T follicular helper cell (primary cell): ENCODE measurements at places on chromosomes 16 and 17.

DNA sequence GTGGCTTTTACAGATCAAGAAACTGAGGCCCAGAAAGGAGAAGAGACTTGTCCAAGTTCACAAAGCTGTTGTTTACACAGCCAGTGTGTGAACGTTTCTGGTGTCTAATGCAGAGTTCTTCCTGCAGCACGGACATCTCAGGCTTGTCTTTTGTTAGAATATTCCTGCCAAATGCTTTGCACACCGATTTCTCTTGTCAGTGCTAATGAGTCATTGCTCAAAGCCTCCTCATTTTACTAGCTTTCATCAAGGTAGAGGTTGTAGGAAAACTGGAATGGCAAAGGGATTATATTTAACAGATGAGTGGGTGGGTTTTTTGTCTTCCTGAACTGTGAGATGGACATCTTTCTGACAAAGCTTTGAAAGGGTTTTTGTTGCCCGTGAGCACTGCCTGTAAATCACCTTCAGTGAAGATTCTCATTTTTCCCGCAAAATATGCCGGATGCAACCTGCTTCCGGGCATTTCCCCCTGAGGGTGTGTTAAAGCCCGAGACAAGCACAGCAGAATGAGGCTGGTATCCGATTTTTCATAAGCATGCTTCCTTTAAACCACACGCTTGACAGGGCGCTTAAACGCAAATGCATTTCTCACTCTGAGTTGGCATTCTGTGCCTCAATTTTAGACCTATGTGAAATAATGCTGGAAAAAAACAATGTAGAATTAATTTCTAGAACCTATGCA is 14.7 kb downstream of the PMM2 start:
- no peak for DNase-seq

- DNase-seq, result no peak
Measured at GRCh38 chr16:83943516-83944050, 9.5 kb upstream of the OSGIN1 start.

DNA sequence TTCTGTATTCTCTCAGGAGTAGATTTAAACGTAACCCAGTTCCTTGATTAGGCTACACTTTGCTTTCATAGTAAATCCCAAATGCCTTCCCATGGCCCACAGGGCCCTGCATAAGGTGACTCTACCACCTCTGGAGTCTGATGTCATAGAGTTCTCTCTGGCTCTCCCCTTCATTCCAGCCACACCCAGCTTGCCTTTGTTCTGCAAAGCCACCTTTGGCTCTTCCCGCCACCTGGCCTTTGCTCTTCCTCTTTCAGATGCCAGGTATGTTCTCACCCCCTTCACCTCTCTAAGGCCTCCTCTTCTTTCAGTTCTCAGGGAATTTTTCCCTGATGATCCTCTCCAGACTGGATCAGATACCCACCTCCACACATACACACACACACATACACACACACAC is 141.3 kb upstream of the HSBP1 start:
- no peak for DNase-seq

GRCh38 chr17:50935221-50935995 is 69.3 kb upstream of the TOB1 start:
- DNase-seq, result no peak

GRCh38 chr17:49548506-49549310 is 27.0 kb upstream of the NXPH3 start:
- DNase-seq, result no peak

- DNase-seq, result no peak
Measured at GRCh38 chr17:15233971-15234370, 31.2 kb downstream of the PMP22 start.
